ENCODE measurements at places on chromosomes 7 and 10.
A peak's percentile ranks its signal among the peaks of the same experiment; 100 is the strongest.

DNA sequence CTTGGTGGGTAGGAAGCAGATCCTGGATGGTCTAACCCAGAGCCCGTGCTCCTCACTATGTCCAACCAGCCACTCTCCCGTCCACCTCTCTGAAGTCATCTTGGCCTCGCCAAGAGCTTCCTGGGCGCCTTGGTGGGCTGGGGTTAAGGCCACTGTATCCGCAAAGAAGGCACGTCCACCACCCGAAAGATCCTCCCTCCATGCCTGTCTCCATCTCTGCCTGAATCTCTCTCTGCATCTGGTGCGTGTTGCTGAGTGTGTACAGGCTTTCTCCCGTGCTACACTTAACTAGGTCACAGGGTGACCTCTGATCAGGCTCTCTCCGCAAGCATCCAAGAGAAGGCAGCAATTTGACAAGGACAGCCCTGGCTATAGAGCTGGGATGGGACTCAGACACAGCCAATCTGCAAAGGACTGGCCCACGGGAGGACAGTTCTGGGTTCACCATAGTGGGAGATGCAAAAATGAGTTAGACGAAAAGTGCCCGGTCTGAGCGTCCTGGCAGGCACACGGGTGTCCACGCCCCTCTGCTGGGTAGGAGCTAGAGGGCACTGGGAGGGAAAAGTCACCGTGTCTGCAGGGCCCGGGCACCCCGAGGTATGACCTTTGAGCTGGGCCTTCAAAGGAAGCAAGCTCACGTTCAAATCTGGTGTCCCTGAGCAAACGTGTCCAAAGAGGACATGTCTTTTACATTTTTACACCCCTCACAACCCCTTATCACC lies 9.4 kb upstream of the RFC2 start:
- no peak for DNase-seq

GRCh38 chr7:143811-144453 lies 48.4 kb upstream of the FAM20C start:
- no peak for DNase-seq

GRCh38 chr10:3692387-3692999 lies 92.5 kb downstream of the KLF6 start:
- no peak for DNase-seq

DNA sequence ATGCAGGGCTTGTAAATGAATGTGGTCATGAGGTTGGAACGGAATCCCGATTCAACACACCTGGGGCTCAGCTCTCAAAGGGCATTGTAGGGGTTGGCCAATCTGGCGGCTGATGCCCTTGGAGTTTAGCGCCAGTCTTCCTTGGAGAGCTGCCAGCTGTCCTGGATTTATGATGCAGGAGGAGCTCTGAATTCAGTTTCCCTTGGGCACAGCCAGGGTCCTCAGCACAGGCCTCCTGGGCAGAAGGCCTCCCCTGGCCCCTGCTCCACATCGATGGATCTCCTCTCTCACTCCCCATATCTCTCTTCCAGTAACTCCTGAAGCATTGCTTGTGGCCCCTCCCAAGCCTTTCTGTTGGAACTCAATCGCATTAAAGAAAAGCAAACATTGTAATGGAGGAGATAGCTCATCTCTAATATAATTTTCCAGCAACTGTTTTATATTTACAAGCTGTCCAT lies 985 bp upstream of the CYTH3 start:
- peak; percentile 59 for DNase-seq

- DNase-seq, result no peak
Measured at GRCh38 chr7:83870515-83870914, 221.6 kb upstream of the SEMA3E start.

DNA sequence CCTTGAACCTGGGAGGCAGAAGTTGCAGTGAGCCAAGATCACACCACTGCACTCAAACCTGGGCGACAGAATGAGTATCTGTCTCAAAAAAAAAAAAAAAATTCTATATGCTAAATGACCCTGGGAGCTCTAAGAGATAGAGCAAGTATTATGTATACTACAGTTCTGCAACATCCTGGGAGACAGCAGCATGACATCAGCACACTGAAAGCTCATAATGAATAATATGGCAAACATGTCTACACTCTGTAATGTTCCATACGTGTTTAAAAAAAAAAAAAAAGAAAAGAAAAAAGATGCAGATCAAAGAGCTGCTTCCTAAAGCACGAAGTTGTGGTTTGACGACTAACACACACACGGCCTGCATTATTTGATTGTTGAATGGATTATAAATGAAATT lies 72.5 kb downstream of the CUL2 start:
- DNase-seq, result no peak

- no peak for DNase-seq
Measured at GRCh38 chr7:2611401-2611800, 20.4 kb upstream of the TTYH3 start.

DNA sequence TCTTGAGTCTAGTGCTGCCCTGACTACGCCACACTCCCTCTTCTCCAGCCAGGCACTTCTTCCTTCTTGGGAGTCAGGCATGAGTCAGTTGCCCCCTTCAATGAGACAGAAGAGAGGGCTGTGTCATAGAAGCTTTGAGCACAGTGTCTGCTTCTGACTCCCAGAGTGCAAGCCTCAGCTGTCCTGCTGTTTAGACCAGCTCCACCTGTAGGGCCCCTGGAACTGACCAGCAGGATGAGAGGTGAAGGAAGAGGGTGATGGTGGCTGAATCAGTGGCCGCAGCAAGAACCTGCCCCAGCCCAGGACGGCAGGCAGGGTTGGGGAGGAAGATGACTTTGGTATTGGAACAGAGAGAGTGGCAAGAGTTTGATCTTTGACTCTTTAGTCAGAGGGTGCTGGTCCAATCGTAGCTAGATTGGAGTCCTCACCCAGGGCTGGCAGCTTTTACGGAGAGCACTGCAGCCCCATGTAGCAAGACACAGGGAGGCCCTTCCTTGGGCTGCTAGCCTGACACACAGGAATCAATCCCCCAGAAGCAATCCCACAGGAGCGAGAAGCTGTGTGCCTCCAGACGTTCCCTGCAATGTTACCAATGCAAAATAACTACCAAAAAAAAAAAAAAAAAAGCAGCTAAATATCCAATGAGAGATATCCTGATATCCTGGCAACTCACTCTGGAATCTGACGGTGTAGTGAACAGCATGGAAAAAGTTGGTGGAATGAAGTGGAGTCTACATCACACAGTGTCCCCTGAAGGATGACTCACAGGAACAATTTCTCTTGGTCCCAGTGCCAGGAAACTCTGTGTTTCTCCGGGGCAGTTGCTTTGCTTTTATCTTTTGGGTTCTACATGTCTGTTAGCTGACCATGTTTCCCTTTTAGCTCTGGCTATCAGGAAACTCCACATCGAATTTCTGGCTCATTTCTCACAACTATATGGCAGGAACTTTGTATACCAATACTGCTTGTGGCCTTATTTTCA lies 6.9 kb downstream of the C10orf62 start:
- no peak for DNase-seq

DNA sequence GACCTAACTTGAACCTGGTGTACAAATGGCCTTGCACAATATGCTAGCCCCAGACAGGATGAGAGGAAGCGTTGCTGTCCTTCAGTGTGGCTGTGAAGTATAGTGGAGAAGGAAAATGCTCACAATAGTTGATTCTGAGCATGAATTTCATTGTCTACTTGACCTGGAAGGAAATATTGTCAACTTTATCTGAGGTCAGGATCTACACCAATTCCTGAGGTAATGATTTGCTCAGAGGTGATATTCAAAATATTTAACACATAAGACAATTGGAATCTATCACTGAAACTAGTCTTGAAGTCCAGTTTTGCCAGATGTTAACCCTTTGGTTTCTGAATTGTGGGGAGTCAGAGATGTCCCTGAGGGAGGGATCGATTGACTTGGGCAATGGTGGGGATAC lies 20.9 kb upstream of the ICA1 start:
- no peak for DNase-seq

DNA sequence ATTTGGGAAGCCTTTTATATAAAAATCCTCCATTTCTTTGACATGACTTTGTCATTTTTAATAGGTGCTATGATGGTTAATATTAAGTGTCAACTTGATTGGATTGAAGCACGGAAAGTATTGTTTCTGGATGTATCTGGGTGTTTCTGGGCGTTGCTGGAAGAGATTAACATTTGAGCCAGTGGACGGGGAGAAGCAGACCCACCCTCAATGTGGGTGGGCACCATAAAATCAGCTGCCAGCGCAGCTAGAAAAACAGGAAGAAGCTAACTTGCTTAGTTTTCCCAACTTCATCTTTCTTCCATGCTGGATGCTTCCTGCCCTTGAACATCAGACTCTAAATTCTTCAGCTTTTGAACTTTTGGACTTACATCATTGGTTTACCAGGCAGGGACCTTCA lies 1003.0 kb downstream of the SORCS3 start:
- DNase-seq, result no peak

- no peak for DNase-seq
Measured at GRCh38 chr7:136941816-136942215, 73.4 kb downstream of the CHRM2 start.

GRCh38 chr7:88485821-88486220 lies 179.1 kb upstream of the STEAP4 start:
- DNase-seq, result no peak

- no peak for DNase-seq
Measured at GRCh38 chr7:55431898-55432297, 66.8 kb downstream of the LANCL2 start.

- DNase-seq, result no peak
Measured at GRCh38 chr7:117819558-117819957, 53.7 kb downstream of the CTTNBP2 start.

- DNase-seq, result peak; percentile 8
Measured at GRCh38 chr7:1794888-1795542, 124.9 kb downstream of the ELFN1 start.

DNA sequence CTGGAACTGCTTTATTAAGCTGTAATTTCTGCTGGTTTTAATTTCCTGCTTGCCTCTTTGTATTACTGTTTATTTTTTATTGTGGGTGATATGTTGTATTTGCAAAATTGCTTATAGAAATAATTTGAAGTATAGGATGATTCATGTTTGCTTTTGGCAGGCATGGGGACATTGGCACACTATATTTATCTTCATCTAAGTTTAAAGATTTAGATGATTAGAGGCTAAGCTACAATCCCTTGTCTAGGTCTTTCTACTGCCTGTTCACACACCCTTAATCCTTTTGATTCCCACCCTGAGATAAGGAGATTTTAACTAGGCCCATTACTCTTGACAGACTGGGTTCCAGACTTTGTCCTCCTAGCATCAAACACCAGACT lies 182.8 kb upstream of the KAT6B start:
- no peak for DNase-seq

- no peak for DNase-seq
Measured at GRCh38 chr7:152668975-152669374, 7.0 kb downstream of the XRCC2 start.

DNA sequence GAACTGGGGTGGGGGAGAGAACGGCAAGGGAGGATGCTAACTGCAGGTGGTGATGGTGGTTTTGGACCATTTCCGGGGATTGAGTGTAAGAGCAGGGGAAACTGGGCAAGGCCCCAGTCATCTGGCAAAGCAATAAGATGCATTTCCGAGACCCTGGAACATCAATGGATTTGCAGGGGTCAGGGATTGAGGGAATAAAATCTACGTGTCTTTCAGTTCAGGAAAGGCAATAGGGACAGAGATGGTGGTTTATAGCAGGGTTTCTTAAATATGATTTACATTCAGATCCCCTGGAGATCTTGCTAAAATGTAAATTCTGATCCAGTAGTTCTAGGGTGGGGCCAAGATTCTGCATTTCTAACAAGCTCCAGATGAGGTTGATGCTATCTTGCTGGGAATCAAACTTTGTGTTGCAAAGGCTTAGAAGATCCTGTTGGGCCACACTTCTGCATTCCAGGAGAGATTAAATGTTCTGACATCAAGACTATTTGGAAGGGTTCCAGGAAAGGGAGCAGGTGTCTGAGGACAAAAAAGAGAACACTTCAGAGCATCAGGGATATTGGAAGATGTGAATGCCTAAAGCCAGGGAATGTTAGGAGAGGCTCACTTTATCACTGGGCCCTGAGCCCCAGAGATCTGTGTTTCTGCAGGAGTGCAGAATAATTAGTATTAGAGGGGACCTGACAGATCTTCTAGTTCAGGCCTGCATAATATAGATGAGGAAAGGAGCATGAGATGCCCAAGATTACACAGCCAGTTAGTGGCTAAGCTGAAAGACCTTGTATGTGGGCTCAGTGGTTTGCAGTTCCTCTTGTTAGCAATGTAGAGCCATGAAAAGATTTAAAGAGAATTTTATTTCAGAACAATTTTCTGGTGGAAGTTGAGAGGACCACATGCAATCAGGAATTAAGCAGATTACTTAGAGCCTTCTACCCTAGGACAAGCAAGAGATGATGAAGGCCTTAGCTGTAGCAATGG lies 32.4 kb downstream of the BLNK start:
- no peak for DNase-seq

DNA sequence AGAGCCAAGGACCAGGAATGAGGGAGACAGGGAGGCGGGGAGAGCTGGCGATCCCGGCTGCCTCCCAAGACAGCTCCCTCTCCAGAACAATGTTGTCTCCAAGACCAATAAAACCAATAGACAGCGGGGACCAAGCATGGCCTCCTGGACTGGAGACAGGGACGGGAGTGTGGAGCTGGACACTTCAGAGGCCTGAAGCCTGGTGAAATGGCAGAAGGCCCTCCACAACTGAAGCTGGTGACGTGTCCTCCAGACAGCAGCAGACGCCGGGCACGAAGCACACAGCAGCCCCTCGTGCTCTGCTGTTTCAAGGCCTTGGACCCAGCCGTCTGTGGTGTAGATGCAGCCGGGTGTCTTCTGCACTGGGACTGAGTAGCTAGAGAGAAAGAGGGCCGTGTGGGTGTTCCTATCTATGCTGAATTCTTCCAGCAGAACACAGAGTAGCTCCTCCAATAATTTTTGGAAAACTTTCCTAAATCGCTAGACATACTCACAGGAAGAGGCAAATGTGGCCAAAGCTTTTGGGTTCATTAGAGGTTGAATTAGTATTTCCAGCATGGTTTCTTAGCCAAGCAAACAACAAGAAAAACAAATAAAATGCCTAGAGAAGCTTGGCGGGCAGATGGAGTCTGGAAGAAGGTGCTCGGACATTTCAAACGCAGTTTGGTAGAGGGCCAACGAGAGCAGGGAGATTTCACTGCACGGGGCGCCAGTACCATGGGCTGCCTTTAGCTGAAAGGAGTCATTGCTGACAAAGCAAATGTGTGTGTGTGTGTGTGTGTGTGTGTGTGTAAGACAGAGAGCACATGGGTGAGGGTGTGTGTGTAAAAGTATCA lies 570.4 kb downstream of the TCERG1L start:
- no peak for DNase-seq

DNA sequence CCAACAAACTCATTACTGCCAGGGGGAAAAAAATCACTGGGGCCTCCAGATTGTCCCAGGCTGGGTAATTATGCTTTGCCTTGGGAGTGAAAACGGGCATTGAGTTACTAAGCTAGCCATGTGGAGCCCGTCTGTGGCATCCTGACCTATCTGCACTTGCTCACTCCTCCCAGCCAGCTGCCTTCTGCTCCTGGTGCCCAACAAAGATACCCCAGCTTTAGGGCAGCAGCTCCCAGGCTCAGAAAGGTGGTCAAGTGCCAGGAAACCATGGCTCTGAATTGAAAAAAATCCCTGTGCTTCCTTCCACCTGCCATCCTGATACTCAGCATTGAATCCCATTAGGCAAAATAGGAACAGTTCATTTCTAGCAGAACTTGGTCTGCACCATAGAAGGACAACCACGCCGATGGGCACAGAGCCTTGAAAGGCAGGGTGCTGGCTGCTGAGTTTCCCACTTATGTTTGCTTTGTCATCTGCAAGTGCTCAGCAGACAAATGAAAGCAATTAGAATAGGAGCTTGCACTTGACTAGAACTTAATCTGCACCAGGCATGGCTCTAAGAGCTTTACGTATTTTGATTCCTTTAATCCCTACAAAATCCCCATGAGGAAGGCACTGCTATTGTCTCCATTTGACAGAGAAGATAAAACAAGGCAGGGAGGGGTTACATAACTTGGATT lies 42.8 kb downstream of the HSPA12A start:
- DNase-seq, result peak; percentile 65
